ENCODE measurements at places on chromosomes 7 and 10. TPM values are rescaled to one million over a fixed set of nuclear protein-coding genes. Genes with fewer than 3 reads are reported as not detected.
A peak's percentile ranks its signal among the peaks of the same experiment; 100 is the strongest.

DNA sequence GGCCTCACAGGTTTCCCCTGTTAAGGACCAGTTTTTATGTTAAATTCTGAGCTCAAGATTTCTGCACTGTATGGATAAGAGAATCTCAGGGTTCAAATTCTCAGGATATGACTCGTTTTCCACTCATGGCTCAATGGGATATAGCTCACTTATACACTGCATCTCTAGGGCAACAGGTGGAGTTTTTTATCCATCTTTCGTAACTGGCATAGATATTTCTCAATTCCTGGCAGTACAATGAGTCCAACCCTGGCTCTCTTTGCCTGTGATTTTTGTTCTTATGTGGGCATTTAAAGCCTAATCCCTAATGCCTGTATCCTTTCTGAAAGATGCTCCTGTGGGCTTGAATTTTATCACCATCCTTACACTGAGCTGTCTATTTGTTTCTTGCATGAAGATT lies 7.6 kb downstream of the CCDC172 start:
- no peaks in the 10 kb centered on the region for H3K36me3 ChIP-seq
- no peak overlapping the region for H3K27ac ChIP-seq
- H3K4me3 ChIP-seq = no peak overlapping the region

- no peak overlapping the region for H3K4me3 ChIP-seq
- peaks cover 75% of the 10 kb centered on the region for H3K27me3 ChIP-seq
- H3K27ac ChIP-seq = no peak overlapping the region
Measured at GRCh38 chr10:6729071-6729774, 149.1 kb upstream of the PRKCQ start.

DNA sequence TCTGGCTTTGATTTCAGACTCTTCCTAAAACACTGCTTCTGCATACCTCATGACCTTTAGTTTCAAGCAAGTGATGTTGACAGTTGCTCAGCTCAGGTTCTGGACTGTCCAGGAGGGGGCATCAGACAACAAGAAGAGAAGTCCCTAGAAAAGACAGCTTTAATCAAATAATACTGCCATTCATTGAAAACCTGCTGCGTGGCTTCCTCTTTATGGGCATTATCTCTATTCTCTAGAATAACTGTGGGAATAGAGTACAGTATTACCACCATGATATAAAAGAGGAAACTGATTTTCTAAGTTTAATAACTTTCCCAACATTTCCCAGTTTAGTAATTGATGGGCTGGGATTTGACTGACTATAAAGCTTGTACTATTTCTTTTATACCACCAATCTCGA lies 170.4 kb downstream of the SNX13 start:
- H3K27ac ChIP-seq = no peak overlapping the region
- DNase-seq = no peak
- peaks cover 16% of the 10 kb centered on the region for H3K4me1 ChIP-seq
- no peaks in the 10 kb centered on the region for H3K27me3 ChIP-seq

- H3K4me3 ChIP-seq = no peak overlapping the region
- no peaks in the 10 kb centered on the region for H3K27me3 ChIP-seq
- H3K4me1 ChIP-seq = no peaks in the 10 kb centered on the region
- H3K27ac ChIP-seq = no peak overlapping the region
- no peak for DNase-seq
Measured at GRCh38 chr10:10271639-10272192, 746.0 kb upstream of the CELF2 start.

DNA sequence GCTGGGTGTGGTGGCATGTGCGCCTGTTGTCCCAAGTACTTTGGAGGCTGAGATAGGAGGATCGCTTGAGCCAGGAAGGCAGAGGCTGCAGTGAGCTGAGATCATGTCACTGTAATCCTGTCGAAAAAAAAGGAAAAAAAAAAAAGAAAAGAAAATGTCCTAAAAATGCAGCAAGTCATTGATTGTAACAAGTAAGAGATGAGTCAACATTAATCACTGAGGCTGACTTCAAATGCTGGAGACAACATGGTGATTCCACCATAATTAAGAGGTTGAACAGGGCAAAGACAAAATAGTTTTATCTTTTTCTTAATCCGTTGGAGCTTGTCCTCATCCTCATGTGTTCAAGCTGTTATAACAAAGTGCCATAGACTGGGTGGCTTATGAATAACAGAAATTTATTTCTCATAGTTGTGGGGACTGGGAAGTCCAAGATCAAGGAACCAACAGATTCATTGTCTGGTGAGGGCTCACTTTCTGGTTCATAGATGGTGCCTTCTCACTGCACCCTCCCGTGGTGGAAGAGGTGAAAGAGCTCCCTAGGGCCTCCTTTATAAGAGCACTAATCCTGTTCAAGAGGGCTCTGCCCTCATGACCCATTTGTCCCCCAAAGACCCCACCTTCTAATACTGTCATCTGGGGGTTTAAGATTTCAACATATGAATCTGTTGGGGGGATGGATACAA lies 60.3 kb downstream of the TBXAS1 start:
- H3K4me3 ChIP-seq = peak overlapping the region; percentile 53
- peak overlapping the region; percentile 99 for H3K27ac ChIP-seq
- peaks cover 24% of the 10 kb centered on the region for H3K36me3 ChIP-seq
- H3K4me1 ChIP-seq = peaks cover 55% of the 10 kb centered on the region
- H3K27me3 ChIP-seq = no peaks in the 10 kb centered on the region

Gene PDCD4
- 48.6 TPM for total RNA-seq

All from natural killer cell treated with Interleukin-12 subunit alpha and Interleukin-12 subunit beta and Interleukin-15 and Interleukin-18, amount 100 ng/mL, for 72 hours (primary cell).